ENCODE measurements at places on chromosomes 4 and X.

- DNase-seq = peak; percentile 39
Measured at GRCh38 chr4:79237851-79238250, 88.0 kb downstream of the NAA11 start.

- no peak for DNase-seq
Measured at GRCh38 chr4:115687052-115687755, 573.8 kb upstream of the NDST4 start.

DNA sequence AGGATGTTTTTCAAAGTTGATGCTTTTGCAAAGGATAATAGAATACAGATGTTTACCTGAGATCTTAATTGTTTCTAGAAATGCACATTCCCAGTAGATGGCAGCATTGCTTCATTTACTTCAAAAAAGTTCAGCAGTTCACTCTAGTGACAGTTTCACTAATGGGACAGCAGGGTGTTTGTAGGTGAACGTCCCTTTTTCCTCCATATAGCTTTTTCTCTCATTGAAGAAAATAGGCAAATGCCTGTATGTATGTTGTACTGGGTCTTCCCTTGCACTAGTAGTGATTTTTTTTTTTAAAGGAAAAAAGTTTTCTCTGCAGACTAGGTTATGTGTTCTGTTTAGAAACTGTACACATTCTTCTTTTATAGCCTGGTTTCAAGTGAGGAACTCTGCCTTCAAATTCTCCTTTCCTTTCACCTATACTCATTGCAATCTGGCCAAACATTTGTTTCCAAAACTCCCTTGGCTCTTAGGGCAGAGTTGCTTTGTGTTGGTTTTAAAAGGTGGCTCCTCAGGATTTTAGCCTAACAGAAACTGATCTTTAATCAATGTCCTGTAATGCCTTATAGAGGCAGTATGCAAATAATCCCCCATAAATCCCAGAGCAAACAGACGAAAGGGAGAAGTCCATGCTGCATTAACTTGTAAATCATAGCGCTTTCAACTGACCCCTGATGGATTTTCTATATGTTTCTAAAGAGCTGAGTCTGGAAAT lies 86.3 kb downstream of the EGF start:
- DNase-seq = no peak

DNA sequence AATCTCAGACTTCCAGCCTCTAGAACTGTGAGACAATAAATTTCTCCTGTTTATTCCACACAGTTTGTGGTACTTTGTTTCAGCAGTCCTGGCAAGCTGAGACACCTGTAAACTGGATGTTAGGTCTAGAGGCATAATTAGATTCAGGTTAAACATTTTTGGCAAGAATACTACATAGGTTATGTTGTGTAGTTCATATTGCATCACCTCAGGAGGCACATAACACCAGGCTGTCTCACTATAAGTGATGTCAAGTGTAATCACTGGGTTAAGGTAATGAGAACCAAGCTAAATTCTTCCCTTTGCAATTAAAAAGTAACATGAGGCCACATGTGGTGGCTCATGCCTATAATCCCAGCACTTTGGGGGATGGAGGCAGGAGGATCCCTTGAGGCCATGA lies 214.2 kb downstream of the ZNF674 start:
- no peak for DNase-seq

- DNase-seq = no peak
Measured at GRCh38 chr4:13359809-13360208, 124.3 kb downstream of the RAB28 start.
